ENCODE measurements at places on chromosomes 2 and 18.
A peak's percentile ranks its signal among the peaks of the same experiment; 100 is the strongest.

DNA sequence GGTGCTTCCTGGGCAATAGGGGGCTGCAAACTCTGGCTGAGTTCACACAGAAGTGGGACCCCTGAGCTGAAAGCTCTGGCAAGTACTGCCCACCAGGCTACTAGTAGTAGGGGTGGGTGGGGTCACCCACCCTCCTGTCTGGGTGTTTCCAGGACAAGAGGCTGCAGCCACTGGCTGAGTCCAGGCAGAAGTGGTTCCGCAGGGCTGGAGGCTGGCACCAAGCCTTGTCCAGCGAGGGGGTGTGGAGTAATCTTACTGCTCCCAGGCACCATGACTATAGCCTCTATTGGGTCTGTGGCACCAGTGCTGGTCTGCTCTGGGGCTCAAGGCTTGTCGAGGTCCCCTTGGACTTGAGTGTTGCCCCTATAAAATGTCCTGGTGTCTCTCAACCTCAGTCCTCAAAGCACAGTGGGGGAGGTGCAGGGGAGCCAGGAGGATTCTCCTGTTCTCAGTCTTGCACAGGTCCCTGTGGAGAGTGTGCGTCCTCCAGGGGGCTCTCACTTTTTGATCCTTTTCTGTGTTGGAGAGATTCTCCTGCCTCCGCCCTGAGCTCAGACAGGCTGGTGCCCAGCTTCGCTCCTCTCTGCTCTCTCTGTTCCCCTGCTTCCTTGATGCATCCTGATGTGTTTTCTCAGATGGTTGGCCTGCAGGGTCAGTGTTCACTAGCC, 48.1 kb downstream of the NUP35 start:
- no peak for DNase-seq

DNA sequence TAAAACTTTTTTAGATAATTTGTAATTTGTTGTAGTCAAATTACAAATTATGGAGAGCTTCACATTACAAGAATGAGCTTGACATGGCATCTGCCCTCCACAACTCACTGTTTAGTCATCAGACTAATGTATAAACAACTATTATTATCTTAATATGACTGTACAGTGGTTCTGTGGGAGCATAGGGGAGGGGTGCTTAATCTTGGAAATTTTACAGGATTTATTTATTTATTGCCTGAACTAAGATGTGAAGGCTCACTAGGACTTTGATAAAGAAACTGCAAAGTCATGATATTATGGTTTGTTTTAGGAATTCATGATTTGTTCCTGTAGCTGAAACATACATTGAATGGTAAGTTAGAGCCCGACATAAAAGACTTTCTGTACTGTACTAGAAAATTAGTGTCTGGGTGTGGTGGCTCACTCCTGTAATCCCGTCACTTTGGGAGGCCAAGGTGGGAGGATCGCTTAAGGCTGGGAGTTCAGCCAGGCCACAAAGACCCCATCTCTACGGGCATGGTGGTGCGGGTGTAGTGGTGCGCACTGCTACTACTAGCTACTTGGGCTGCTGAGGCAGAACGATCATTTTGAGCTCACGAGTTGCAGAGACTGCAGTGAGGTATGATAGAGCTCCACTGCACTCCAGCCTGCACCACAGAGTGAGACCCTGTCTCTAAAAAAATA, 2.1 kb downstream of the MARCHF7 start:
- no peak for DNase-seq

GRCh38 chr2:78977661-78978145, 47.8 kb upstream of the REG3G start:
- no peak for DNase-seq

- DNase-seq = no peak
Measured at GRCh38 chr2:103962670-103963069, 891.2 kb upstream of the POU3F3 start.

DNA sequence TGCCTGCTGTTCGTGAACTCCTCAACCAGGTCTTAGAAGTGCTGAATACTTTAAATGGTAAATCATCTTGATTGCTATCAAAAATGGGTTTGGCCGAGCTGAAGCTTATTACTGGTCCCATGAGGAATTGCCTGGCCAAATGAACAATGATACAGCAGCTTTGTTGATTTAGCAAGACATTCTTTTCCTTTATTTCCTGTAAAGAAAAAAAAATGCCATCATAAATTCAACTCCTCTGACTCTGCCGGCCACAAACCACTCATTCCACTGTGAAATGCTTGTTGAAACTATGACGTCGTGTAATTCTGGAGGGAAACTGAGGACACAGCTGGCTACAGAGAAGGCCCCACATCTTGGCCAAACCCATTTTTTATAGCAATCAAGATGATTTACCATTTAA, 74.2 kb upstream of the ID2 start:
- no peak for DNase-seq

DNA sequence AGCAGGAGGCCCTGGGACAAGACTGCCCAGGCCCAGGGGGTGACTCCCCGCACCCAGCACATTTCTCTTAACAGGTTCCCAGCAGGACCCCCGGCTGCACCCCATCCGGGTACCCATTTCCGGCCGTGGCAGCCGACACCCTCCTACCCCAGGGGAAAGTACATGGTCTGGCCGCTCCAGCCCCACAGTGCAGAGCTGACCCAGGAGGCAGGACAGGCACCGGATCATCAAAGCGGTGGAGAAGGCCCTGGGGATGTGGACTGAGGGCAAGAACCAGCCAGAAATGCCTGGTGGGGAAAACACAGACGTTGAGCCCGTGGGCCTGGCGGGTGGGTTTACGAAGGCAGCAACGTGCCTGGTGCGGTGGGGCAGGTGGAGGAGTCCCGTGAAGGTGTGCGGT, 79.5 kb upstream of the GPC1 start:
- no peak for DNase-seq

GRCh38 chr2:169348321-169349024, 13.9 kb downstream of the LRP2 start:
- DNase-seq = no peak

- DNase-seq = no peak
Measured at GRCh38 chr2:109064660-109065390, 64.2 kb upstream of the SH3RF3 start.

- DNase-seq = no peak
Measured at GRCh38 chr18:23094411-23095190, 40.7 kb upstream of the CABLES1 start.

- DNase-seq = no peak
Measured at GRCh38 chr18:12656605-12656937, 1.3 kb downstream of the SPIRE1 start.

DNA sequence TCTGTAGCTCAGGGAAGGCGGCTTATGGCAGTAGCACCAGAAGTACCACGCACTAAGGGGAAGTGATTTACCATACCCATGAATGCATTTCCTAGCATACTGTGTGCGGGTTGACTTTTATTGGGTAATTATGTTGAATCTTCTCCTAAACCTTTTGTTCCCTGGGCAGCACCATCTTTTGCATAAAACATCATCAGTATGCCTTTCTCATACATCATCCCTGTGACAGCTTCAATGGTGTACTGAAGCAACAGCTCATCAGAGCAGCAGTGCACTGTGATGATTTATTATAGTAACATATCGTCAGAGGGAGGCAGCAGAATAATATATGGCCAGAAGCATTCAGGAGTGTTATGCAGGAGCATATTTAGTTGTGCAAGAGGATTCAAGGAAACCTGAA, 204.9 kb downstream of the CDH7 start:
- peak; percentile 79 for DNase-seq

GRCh38 chr2:33366473-33366872, 110.0 kb upstream of the RASGRP3 start:
- DNase-seq = no peak

- DNase-seq = no peak
Measured at GRCh38 chr18:55353806-55354205, 234.2 kb downstream of the TCF4 start.

DNA sequence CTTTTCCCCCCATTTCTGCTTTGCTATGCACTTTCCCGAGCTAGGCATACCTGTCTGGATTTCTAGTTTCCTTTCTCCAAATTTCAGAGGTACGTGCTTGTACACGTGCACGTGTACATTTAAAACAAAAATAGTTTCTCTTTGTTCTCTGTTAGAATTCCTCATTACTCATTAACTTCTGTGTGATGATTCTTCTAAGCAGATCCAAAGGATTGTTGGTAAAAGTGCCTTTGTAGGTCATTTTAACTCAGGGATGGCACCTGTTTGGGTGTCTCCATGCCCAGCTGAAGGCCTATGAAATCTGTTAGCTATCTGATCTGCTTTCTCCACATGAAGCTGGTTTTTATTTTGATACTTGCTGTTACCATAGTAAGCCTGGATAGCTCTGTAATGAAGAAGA, 264.3 kb downstream of the LPIN1 start:
- no peak for DNase-seq

GRCh38 chr2:165544897-165545296, 75.4 kb downstream of the CSRNP3 start:
- no peak for DNase-seq

DNA sequence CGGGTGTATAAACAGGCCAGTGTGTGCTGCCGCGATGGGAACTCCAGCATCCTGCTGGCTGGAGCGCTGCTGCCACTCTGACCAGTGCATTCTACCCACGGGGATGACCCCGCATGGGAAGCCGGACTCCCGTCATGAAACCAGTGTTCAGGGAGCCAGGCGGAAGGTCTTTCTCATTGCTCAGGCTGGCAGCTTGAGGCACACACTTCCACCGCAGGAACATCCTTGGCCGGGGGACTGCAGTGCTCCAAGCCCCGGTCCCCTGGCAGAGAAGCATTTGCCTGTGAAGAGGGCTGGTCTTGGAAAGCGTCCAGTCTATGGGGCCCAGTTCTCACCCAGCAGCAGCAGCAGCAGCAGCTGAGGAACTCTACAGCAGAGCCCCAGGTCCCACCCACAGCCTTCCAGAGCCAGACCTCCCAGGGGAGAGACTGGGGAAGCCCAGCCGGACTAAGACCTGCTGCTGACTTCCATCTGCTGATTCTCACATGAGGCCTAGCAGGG, 235.9 kb downstream of the KLHL29 start:
- DNase-seq = no peak

DNA sequence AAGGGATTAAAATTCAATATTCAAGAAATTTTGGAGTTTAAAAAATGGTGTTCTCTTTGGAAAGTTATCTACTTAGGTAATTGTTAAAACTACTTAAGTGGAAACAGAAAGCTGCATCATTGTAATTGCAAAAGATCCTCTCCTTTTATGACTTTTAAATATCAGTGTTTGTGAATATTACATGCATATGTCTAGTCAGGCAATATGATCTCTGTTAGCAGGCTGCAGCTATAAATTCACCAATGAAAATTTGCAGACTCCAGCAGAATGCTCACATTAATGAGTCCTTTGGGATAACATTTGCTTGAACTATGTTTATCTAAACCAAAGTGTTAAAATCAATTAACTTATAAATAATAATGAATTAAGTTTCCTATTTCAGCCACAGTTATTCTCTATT, 59.2 kb upstream of the CSRNP3 start:
- no peak for DNase-seq

DNA sequence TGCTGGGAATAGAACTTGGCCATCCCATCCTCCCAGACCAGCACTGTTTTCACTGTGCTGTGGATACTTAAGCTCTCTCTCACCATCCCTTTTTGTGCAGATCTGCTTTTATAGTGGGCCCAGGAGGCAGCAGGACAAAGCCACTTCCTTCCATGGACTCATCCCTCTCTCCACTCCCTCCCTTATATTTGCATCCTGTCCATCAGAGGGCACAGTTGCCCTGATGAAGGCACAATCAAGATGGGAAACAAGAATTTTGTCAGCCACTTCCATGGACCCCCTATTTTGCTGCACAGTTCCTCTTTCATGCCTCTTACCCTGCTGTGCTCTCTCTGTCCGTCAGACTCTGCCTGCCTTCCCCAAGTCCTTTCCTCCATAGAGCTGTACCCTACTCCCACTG, 338.7 kb downstream of the HRH4 start:
- no peak for DNase-seq

GRCh38 chr18:32454593-32454992, 16.1 kb downstream of the GAREM1 start:
- DNase-seq = no peak

- DNase-seq = no peak
Measured at GRCh38 chr2:202639231-202639630, 4.5 kb downstream of the FAM117B start.

DNA sequence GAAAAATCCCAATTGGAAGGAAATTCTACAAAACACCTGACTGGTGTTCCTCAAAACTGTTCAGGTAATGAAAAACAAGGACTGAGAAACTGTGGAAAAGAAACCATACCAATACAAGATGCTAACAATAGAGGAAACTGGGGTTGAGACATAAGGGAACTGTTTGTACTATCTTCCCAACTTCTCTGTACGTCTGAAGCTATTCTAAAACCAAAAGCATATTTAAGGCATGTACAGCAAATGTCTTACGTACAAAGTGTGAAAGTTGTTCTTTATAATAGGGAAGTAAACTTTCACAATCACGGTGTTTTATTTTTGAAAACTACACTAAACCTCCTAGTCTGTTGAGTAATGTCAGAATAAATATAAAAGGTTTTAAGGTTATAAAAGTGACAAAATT, 776.1 kb upstream of the RAB6C start:
- no peak for DNase-seq

DNA sequence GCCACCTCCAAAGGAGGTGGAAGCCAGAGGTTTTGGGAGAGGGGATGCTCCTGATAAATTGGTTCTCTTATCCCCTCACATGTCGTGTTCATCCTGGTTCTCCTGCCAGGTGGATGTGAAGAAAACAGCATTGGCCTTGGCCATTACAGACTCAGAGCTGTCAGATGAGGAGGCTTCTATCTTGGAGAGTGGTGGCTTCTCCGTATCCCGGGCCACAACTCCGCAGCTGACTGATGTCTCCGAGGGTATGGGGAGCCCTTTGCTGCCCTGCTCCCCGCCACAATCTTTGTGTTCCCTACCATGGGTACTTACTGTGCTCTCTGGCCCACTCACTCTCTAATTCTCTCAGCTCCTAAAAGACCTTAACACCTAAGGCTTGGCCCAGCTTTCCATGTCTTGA, 3.5 kb downstream of the RETREG2 start:
- no peak for DNase-seq

DNA sequence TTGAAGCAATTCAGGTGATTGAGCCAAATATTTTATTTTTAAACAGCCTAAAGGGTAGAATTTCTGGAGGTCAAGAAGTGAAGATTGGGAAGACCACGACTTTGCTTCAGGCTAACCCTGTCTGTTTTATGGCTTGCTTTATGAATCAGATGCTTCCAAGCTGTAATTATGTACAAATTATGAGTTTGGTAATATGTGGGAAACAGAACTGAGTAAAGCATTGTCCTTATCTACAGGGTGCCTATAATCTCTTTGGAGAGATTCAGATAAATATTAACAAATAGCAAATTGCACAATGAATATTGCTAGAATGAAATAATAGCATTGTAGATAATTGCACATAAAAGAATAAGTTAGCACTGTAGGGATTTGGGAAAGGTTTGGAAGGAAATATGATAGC, 539.4 kb upstream of the CDH2 start:
- no peak for DNase-seq

DNA sequence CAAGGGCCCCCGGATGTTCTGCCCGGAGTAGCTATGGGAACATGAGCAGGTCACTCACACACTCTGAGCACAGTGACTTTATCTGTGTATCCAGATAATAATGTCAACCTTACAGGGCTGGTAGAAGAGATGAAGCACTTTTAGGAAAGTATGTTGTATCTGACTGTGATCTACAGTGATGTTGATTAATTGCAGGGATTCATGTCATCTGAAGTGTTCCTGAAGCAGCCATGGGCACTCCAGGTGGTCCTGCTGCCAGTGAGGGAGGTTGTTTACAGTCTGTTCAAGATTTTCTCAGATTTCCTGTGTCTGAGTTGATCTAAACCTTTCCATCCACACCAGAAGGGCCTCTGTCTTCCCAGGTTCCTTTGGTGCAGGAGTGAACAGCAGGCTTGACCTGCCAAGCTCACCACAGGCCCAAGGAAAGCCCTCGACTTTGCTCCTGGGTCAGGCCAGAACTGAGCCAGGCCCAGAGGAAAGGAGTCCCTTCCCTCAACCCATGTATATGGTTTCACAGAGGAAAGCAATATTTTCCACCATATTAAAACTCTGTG, 28.0 kb downstream of the KIAA2012 start:
- DNase-seq = no peak
